Pancreas (tissue), 10 donors: ENCODE measurements at places on chromosomes 7 and 10.

DNA sequence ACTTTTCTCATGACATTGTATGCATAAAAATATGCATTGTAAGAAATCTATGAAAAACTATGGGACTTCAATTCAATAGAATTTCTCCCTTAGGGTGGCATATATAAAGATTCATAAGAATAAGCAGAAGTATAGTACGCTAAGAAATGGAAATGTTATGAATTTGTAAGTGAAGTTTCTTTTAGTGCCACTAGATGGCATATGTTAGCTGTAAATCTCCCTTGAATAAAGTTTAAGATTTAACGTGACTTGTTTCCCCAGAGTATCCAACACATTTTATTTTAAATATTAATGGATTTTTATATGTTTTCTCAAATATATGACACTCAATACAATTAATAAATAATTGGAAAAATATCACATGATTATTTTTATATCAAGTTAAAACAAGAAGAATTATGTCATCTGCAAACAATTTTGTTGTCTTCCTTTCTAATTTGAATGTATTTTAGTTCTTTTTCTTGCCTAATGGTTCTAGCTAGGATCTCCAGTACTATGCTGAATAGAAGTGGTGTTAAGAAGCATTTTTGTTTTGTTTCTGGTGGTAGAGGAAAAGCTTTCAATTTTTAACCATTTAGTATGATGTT lies 287.2 kb downstream of the HGF start:
- H3K4me3 ChIP-seq, result no peak overlapping the region
- no peak for DNase-seq
- H3K36me3 ChIP-seq, result no peaks in the 10 kb centered on the region
- no peaks in the 10 kb centered on the region for H3K27me3 ChIP-seq

- H3K36me3 ChIP-seq, result no peaks in the 10 kb centered on the region
- H3K4me3 ChIP-seq, result no peak overlapping the region
- no peaks in the 10 kb centered on the region for H3K27me3 ChIP-seq
- DNase-seq, result no peak
- H3K27ac ChIP-seq, result no peak overlapping the region
- no peaks in the 10 kb centered on the region for H3K4me1 ChIP-seq
Observed at GRCh38 chr7:136009488-136010079, 32.4 kb upstream of the MTPN start.

GRCh38 chr7:73613954-73614735 lies 10.2 kb downstream of the MLXIPL start:
- H3K4me1 ChIP-seq, result peaks cover 4% of the 10 kb centered on the region
- H3K27me3 ChIP-seq, result no peaks in the 10 kb centered on the region
- no peak overlapping the region for H3K4me3 ChIP-seq

DNA sequence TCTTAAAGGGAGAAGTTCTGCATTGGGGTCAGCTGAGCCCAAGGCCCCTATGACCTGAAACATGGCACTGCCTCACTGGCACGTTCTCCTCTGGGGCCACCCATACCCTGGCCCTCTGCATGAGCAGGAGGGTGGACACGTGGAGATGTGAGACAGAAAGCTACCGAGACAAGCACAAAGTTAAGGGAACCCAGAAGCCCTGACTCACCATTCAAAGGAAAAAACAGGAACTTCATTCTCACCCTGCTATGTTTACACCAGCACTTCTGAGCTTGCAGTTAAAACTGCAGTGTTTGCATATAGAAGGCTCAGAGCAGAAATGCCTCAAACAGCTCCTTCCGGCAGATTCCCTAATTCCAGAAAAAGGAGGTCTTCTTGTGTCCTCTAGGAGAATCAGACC lies 41.7 kb downstream of the DENND11 start:
- no peak for DNase-seq
- no peak overlapping the region for H3K27ac ChIP-seq
- H3K36me3 ChIP-seq, result no peaks in the 10 kb centered on the region
- H3K4me1 ChIP-seq, result no peaks in the 10 kb centered on the region
- no peaks in the 10 kb centered on the region for H3K27me3 ChIP-seq

GRCh38 chr7:26592011-26592410 lies 272.4 kb downstream of the SKAP2 start:
- H3K4me3 ChIP-seq, result no peak overlapping the region
- H3K4me1 ChIP-seq, result no peaks in the 10 kb centered on the region
- no peaks in the 10 kb centered on the region for H3K27me3 ChIP-seq
- H3K27ac ChIP-seq, result no peak overlapping the region
- no peaks in the 10 kb centered on the region for H3K36me3 ChIP-seq
